ENCODE measurements at places on chromosomes 13 and 19. TPM values are rescaled to one million over a fixed set of nuclear protein-coding genes. Genes with fewer than 3 reads are reported as not detected.

GRCh38 chr13:110341445-110342244 is 34.6 kb downstream of the COL4A2 start:
- no peak for DNase-seq

DNA sequence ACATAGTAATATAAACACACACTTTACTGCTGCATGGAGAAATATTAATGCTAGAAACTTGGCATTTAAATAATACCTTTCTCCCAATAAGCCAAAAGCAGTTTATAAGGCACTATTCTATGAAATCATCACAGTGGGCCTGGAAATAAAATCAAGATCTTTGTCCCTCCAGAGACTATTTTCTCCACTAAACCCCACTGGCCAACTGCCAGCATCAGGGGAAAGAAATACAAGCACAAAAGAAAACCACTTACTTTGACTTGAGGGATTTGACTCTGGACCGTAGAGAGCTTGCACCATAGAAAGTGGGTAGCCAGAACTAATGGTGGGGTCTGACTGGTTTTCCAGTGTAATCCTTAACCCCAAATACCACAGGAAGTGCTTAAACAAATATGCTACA is 71.9 kb downstream of the DCLK1 start:
- no peak for DNase-seq

DNA sequence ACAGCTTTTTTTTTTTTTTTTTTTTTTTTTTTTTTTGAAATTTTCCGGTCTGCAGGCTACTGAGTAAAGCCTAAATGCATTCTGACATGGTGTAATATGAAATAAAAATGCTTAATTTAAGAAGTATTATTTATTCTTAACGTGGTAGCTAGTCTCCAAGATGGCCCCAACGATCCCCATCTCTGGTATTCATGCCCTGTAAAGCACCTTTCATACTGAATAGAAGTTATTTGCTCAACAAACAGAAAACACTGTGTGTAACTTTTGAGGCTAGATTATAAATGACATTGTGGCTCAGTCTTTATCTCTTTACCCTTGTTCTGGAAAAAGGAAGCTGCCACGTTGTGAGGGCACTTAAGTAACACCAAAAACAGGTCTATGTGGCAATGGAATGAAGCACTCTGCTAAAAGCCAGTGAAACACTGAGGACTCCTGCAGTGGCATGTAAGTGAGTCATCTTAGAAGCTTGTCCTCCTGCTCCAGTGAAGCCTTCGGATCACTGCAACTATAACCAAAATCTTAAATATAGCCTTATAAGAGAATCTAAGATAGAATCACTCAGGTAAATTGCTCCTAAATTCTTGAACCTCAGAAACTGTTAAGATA is 128.7 kb downstream of the UGGT2 start:
- DNase-seq: no peak

DNA sequence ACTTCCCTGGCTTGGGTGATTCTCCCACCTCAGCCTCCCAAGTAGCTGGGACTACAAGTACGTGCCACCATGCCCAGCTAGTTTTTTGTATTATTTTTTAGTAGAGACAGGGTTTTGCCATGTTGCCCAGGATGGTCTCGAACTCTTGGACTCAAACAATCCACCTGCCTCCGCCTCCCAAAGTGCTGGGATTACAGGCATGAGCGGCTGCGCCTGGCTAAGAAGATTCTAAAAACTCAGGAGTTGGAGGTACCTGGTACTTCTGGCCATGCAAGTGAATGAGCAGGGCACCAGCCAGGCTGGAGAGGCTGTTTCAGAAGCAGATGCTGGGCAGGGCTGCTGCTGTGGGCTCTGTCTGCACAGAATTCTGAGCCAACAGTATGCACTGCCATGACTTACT is 6.1 kb downstream of the MZF1 start:
- DNase-seq: no peak

DNA sequence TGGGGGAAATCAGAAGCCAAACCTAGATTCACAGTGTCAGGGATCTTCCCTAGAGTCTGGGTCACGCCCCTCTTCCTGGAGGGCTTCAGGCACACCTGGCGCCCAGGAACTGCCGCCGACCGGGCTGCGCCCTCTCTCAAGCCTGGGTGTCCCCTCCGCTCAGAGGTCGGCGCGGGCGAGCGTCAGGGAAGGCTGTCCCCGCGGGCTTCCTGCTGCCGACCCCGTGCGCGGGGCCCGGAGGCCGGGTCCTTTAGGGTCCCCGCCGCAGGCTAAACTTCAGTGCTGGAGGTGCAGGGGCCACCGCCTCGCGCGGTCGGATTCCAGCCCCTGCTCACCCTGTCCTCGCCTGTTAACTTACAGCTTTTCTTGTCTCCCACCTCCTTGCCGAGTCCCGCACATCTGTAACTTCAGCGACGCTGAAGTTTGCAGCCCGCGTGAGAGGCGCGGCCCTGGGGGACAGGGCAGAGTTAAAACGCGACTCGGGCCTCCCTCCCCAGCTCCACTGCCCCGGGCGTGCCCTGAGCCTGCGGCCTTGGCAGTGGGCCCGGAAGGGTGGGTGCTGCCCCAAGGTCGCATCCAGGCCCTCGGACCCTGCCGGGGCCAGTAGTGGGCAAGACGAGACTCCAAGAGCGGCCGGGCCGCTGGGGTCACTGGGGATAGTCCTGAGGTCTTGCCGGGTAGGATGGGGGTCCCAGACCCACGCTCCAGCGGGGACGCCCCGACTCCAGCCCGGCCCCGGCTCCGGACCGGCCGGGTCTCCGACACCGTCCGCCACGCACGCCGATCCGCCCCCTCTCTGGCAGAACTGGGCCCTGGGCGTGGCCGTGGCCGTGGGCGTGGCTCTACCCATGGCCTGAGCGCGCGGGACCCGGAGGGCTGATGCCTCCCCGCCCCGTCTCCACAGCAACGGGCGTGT is 95.6 kb upstream of the ZNF98 start:
- DNase-seq: no peak

GRCh38 chr13:19984430-19985218 is 26.1 kb downstream of the ZMYM2 start:
- DNase-seq: no peak

GRCh38 chr19:16445238-16446107 is 26.3 kb downstream of the EPS15L1 start:
- no peak for DNase-seq

- no peak for DNase-seq
Measured at GRCh38 chr13:32136061-32136460, 104.5 kb downstream of the FRY start.

- no peak for DNase-seq
Measured at GRCh38 chr19:42252365-42253244, 2.3 kb downstream of the ERF start.

DNA sequence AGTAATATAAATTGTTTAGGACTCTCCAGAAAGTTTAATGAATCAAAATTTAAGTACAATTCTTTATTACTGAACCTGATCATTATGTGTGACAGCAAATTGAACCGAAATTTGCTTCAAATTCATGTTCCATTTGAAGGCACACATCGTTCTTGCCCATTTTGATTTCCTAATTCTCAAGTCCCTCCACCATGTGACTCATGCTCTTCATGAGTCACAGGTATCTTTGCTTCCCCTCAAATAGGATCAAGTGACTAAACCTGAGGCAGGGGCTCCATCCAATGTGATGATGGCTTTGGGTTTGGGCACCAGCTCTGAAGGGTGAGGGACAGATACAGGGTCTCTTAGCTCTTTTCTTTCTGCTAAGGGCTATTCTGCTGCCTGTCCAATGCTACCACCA is 86.1 kb downstream of the THSD1 start:
- no peak for DNase-seq

DNA sequence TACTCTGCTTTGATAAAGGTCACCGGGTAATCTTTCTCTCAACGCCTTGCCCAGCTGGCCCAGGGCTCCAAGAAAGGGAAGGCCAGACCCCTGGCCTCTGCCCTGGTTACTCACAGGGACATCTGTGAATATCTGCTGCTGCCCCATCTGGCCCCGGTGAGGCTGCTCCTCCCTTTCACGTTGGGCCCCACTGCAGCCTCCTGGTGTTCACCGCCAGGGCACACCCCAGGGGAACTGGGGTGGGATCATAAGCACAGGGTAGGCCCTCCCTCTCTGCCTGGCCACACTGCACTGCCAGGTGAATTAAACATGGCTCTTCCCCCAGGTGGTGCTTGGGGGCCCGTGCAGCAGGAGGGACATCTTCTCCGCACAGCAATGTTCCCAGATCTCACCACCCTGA is 12.7 kb downstream of the LAIR1 start:
- DNase-seq: no peak

- no peak for DNase-seq
Measured at GRCh38 chr13:45575146-45575829, 40.3 kb downstream of the ERICH6B start.

- DNase-seq: no peak
Measured at GRCh38 chr19:16875584-16876555, 12.9 kb upstream of the F2RL3 start.

DNA sequence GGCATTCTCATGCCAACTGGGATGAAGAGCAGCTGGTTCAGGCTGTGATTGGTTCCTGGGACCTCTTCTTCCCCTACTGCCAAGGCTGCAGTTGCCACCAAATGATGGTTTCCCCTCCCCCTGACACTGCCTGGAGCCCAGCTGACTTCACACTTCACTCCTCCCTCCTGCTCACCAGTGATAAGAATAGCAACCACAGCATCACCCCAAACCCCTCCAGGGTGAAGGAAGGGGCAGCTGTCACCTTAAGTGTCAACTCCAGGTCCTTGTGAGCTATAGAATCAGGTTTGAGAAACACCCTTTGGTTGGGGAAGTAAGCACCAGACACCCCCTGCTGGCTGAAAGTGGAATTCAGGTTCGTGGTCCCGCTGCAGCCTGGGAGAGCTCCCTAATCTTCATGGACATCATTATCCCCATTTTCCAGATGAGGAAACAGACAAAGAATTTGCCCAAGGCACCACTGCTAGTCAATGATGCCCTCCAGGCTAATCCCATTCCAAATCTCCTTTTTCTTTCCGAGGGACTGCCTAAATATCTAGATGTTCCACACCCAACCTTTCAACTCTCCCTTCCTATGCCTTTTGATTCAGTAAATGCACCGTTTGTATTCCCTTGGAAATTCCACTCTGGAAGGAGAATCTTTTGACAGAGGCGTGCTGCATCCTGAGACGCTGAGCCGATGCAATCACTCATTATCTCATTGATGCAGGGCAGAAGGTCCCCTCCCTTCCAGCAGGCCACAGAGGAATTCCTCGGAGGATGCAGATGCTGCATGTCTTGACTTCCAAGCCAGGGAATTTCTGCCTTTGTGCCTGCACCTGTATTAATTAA is 50.6 kb upstream of the UQCRFS1 start:
- DNase-seq: peak; percentile 13

DNA sequence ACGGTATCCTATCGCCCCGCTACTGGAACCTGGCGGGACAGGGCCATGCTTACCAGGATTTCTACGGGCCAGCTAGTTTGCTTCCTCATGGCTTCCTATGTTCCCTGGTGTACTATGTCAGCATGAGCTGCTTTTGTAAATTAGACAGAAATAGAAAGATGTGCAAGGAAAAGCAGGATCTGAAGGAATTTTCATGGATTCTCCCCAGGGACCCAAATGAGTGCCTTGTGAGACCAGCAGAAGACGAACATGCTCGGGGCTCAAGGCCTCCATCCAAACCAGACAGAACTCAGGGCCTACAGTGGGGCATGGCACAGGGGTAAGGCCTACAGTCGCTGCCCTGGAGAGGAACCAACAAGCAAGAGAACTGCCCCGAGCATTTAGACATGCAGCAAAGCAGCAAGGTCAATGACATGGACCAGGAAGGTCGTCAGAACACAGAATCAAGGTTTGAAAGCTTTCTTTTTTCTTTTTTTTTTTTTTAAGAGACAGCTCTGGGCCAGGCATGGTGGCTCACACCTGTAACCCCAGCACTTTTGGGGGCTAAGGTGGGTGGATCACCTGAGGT is 17.3 kb downstream of the EPS15L1 start:
- no peak for DNase-seq

ADGRL1 gene
- 22.2 TPM for total RNA-seq

ZSWIM9 gene
- total RNA-seq: 3.1 TPM

CLEC4M gene
- not detected for total RNA-seq

TMEM145 gene
- total RNA-seq: not detected

PPM1N gene
- 3.3 TPM for total RNA-seq

ATP8A2 gene
- 0.36 TPM for total RNA-seq

NBEA gene
- 3.5 TPM for total RNA-seq

RNF225 gene
- not detected for total RNA-seq
